Stimulated activated CD8-positive, alpha-beta memory T cell treated with anti-CD3 and anti-CD28 coated beads, Interleukin-15, amount 100 ng/mL, for 24 hours (primary cell): ENCODE measurements at places on chromosomes 12 and 14.

DNA sequence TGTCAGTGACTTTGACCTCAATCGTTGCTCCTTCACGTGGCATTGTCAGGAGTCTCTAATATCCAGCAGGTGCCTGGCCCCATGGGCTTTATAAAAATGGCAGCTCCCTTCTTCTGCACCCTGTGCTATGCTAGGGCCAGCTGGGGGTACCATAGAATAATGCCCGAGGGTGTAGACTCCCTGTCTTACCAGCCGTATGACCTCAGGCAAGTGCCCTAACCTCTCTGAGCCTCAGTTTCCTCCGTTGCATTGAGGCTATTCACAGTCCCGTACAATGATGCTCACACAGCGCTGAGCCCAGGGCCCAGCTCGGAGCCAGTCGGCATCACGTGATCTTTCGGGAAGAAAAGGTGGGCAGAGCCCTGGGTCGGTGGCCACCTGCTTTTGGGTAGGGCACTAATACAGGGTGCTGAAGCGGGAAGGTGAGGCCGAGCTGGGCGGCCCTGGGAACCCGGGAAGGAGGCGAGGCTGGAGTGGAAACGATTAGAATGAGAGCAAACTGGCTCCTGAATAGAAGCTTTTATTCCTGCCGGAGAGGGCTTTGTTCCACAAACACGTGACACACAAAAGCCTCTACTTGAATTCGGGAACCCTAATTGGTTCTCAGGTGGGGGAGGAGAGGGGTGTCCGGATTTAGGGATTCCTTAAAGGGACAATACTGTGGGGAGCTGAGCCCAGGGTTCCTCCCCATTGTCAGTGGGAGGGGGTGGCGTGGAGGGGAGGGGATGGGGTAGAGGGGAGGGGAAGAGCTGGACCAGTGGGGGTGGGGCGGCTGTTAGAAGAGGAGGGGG, 19.9 kb upstream of the MSI1 start:
- DNase-seq: no peak

DNA sequence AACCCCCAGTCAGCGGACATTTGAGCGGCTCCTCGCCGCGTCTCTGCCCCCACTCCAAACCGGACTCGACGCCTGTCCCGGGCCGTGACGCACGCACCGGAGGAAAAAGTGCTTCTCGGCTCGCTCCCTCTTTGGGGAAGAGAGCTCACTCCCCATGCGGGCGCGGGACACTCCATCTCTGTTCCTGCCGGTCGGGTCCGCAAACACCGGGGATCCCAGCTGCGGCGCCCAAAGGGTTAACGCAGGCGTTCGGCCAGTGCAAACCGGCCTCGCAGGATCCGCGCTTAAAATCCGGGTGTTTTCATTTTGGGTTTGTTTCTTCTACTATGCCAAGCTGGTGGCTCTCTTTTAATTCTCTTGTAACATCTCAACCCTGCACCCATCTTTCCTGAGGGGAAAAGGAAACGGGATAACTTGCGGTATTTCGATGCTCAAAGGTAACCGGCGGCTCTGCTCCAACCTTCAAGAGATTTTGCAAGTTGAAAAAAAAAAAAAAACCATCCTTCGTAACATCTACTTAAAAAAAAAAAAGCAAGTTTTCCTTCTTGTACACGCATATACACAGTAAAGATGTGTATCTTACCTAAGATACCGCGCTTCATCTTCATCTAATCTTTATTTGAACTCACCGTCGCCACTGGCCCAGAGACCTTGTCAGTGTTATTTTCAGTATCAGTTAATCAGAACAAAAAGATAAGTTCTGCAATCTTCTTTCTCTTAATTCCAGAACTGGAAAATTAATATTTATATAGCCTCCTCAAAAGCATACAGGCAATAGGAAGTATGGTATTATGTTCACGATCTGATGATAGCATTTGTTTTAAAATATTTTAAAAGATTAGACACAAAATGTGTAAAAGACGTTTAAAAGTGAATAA, 1.6 kb upstream of the ATP2B1 start:
- DNase-seq: peak; percentile 20

DNA sequence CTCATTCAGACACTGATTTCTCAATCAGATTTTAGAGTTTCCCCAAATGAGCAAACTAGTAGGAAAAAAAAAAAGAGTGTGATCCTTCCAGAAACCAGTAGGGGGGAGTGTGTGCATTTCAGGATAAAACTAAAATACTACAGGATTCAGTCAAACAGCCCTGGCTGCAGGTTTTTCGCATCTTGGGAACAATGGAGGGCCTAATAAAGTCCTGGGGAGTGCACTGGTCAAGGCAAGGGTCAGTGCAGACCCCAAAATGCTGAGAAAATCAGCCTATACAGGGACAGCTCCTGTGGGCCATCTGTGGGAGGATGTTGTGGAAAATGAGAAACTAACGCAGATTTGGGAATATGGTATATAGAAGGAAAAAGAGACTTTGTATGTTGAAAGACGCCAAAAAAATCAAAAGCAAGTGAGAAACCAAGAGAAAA, 22.2 kb upstream of the ABCD4 start:
- no peak for DNase-seq

- DNase-seq: no peak
Measured at GRCh38 chr12:92608151-92609091, 94.4 kb upstream of the PLEKHG7 start.

- DNase-seq: no peak
Measured at GRCh38 chr12:18470251-18470650, 208.9 kb downstream of the PIK3C2G start.

- DNase-seq: no peak
Measured at GRCh38 chr12:65961190-65962035, 137.1 kb downstream of the HMGA2 start.

DNA sequence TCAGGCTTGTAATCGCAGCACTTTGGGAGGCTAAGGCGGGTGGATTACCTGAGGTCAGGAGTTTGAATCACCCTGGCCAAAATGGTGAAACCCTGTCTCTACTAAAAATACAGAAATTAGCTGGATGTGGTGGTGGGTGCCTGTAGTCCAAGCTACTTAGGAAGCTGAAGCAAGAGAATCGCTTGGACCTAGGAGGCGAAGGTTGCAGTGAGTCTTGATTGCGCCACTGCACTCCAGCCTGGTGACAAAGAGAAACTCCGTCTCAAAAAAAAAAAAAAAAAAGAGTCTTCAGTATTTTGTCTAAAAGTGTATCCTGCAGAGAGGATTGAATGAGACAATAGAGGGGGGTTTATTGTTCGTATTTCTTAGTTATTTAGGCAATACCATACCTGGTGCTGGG, 25.3 kb downstream of the FOXA1 start:
- no peak for DNase-seq

GRCh38 chr12:58270966-58271705, 329.8 kb downstream of the ATP23 start:
- no peak for DNase-seq

- DNase-seq: no peak
Measured at GRCh38 chr12:5479761-5480160, 47.9 kb downstream of the NTF3 start.

- DNase-seq: no peak
Measured at GRCh38 chr12:48788854-48789775, at the start of gene ADCY6. Gene ADCY6 (minus strand): TSS chr12:48789089. CDS start chr12:48783434, 5,655 bp downstream.

- DNase-seq: no peak
Measured at GRCh38 chr12:102702447-102703114, 214.5 kb downstream of the PAH start.

GRCh38 chr14:21068521-21069387, 1.4 kb upstream of the ARHGEF40 start:
- no peak for DNase-seq

DNA sequence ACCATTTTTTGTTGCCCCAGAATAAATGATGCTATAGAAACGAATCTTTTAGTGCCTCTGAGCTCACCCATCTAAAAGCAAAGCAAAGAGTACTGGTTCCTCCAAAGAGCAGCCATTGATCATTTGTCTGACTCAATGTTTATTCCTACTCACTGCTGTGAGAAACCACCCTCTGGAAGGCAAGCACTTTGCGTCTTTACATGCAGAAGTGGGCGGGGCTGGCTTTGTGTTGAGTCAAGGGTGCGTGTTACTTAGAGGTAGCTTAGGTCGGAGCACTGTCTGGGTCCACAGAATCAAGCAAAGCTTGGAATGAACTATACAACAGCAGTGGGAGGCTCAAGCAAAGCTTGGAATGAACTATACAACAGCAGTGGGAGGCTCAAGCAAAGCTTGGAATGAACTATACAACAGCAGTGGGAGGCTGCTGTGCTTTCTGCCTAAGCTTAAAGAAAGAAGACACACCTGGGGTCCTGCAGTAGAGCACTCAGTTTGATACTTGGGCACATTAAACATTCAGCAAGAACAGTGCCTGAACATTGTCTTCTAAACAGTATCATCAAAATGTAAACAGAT, 77.2 kb upstream of the PRICKLE1 start:
- no peak for DNase-seq

- DNase-seq: no peak
Measured at GRCh38 chr12:14273913-14274311, 91.6 kb upstream of the ATF7IP start.

- DNase-seq: no peak
Measured at GRCh38 chr12:95962222-95962621, 19.1 kb downstream of the AMDHD1 start.

- no peak for DNase-seq
Measured at GRCh38 chr14:95402578-95402977, 82.9 kb upstream of the CLMN start.

- no peak for DNase-seq
Measured at GRCh38 chr12:29640589-29641345, 143.0 kb downstream of the TMTC1 start.

DNA sequence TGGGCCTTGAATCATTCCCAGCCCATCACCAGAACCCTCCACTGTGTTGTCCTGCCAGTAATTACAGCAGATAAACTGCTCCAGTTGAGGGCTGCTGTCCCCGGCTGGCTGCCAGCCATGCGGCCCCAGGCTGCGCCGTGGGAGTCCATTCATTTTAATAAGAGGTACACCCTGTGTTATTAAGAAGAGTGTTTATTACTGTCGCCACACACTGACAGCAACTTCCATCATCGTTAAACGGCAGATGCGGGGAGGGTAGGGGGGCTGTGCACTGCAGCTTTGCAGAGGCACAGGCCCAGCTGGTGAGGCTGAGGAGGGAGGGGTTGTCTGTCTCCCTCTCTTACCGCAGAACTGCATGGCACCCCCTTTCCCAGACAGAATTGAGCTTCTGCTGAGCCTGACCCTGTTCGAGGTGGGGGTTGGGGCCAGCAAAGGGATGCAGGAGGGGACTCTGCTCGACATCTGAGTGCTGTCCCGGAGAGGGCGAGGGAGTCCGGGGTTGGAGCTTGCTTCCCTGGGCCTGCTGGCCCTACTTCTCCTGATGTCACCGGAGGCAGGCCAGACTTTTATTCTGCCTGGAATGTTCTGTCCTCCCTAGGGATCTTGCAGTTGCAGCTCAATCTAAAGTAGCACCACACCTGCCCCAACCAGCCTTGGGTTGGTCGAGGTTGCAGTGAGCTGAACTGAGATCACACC, 33.8 kb upstream of the GPATCH2L start:
- no peak for DNase-seq

GRCh38 chr12:6435961-6436715, 8.6 kb upstream of the CD27 start:
- DNase-seq: no peak

- no peak for DNase-seq
Measured at GRCh38 chr14:69096781-69097475, 56.0 kb downstream of the DCAF5 start.

- DNase-seq: no peak
Measured at GRCh38 chr12:1443421-1444141, 150.8 kb downstream of the FBXL14 start.

GRCh38 chr14:98229656-98230366, 1042.2 kb downstream of the BCL11B start:
- DNase-seq: no peak

DNA sequence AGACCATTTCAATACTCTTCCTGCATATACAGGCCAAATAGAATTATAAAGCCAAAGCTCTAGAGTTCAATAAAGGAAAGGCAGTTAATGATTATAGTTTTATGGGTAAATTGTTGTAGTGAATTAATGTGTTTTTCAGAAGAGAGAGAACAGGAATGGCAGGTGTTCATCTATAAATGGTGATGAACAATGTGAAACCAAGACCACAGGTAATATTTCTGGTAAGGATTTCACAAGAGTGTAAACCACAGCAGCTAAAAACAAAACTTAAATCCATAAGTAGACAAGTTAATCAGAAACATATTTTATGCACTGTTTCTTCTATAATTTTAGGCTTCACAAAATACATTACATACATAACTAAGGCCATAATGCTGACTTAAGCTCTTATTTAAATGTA, 204.4 kb downstream of the SYT1 start:
- DNase-seq: no peak

GRCh38 chr12:31954925-31955858, 4.0 kb upstream of the RESF1 start:
- DNase-seq: no peak

DNA sequence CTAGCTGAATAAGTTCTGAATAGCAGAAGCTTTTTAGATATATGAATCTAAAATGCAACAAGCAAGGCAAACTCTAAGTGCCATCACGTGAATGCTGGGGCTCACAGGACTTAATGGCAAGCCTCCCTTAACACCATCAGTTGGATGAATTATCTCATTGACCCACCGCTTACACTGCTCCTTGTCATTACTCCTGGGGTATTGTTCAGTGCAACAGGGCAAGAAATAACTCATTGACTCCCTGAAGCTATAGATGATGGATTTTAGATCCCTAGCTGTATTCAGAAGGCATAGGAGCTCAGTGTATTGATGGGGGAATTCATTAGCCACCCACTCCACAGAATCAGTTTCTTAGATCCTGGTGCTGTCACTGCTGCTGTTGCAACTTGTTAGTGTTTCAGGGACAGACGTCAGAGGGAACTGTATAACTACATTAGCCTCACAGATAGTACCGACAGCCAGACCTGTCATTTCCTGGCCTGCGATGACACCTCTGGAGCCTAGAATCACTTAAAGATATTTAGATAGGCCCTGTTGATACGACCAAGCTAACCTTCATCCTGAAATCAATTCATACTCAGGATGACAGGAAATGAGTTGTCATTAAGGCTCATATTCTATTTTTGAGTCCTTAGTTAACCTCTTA, 735.3 kb downstream of the DIO2 start:
- no peak for DNase-seq

DNA sequence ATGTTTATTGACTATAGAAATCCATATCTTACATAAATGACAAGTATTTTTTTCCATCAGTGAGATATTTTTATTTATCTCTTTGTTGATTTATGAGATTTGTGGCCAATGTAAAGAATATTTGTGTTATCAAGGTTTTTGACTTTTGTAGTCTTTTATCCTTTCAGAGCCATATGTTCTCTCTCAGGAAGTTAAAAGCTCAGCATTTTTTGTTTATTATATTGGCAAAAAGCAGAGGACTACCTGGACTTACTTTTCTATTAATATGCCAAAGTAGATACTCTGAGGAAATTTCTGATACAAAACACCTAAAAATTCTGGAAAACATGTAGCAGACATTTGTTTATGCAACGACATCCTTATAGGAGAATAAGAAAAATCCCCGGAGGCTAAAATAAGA, 490.3 kb downstream of the SLC6A15 start:
- no peak for DNase-seq

DNA sequence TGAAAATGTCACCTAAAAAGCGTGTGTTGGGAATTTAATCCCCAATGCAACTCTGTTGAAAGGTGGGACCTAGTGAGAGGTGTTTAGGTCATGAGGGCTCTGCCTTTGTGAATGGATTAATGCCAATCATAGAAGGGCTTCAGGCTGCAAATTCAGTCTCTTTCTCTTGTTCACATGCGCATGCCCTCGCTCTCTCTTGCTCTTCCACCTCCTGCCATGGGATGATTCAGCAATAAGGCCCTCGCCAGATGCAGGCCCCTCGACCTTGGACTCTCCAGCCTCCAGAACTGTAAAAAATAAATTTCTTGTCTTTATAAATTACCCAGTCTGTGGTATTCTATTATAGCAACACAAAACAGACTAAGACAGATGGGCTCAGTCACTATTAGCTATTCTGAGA, 55.4 kb downstream of the PLXNC1 start:
- DNase-seq: no peak
